ENCODE measurements at places on chromosomes 13 and 19. TPM values are rescaled to one million over a fixed set of nuclear protein-coding genes. Genes with fewer than 3 reads are reported as not detected.
A peak's percentile ranks its signal among the peaks of the same experiment; 100 is the strongest.

The TPTE2 gene
- not detected for total RNA-seq

The C1QTNF9 gene
- not detected for total RNA-seq

The FFAR1 gene
- not detected for total RNA-seq

The TUBB4A gene
- total RNA-seq, result not detected

The ATP13A1 gene
- total RNA-seq, result 147 TPM

The CLEC17A gene
- not detected for total RNA-seq

The ITGBL1 gene
- 100 TPM for total RNA-seq

The TJP3 gene
- not detected for total RNA-seq

The HIF3A gene
- total RNA-seq, result not detected

The GNG8 gene
- total RNA-seq, result not detected

The C19orf67 gene
- not detected for total RNA-seq

The MCEMP1 gene
- total RNA-seq, result not detected

The KCNK6 gene
- total RNA-seq, result 0.34 TPM

- DNase-seq, result no peak
- no peaks in the 10 kb centered on the region for H3K27me3 ChIP-seq
- H3K4me3 ChIP-seq, result no peak overlapping the region
- no peaks in the 10 kb centered on the region for H3K4me1 ChIP-seq
Observed at GRCh38 chr19:58010507-58010906, 7.9 kb upstream of the ZNF606 start.

- no peak for DNase-seq
- no peaks in the 10 kb centered on the region for H3K4me1 ChIP-seq
- H3K4me3 ChIP-seq, result no peak overlapping the region
- H3K27ac ChIP-seq, result no peak overlapping the region
Observed at GRCh38 chr13:102333320-102334198, 68.3 kb downstream of the FGF14 start.

DNA sequence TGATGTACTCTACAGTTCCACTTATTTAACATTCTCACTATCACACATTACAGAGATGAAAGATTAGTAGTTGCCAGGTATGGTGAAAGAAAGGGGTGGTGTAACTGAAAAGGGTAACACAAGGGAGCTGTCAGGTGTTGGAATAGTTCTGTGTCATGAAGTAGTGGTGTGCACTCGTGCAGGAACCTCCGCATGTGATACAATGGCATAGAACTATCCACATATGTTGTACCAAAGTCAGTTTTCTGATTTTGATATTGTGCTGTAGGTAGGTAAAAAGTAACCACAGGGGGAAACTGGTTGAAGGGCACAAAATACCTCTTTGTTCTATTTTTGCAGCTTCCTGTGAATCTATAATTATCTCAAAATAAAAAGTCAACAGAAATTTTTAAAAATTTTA is 24.4 kb upstream of the RPL21 start:
- no peak for DNase-seq
- no peaks in the 10 kb centered on the region for H3K36me3 ChIP-seq
- no peak overlapping the region for H3K27ac ChIP-seq
- no peak overlapping the region for H3K4me3 ChIP-seq
- H3K4me1 ChIP-seq, result no peaks in the 10 kb centered on the region
- H3K27me3 ChIP-seq, result no peaks in the 10 kb centered on the region

DNA sequence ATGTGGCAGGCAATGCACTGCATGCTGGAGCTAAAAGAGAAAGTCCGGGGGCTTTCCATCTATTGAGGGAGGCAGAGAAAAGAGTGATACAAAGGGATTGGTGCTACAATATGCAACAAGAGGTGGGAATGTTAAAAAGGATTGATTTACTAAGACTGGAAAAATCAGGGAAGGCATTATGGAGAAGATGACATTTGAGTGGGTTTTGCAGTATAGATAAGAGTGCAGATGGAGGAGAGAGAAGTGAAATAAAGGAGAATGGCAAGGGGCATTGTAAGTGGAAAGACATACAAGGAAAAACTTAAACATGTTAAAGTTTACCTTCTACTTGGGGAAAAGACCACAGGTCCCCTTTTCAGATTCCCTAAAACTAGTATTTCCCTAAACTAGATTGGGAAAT is 399.4 kb downstream of the KCNRG start:
- DNase-seq, result no peak
- H3K36me3 ChIP-seq, result no peaks in the 10 kb centered on the region
- no peaks in the 10 kb centered on the region for H3K27me3 ChIP-seq
- H3K4me3 ChIP-seq, result no peak overlapping the region

- no peaks in the 10 kb centered on the region for H3K36me3 ChIP-seq
- H3K4me3 ChIP-seq, result no peak overlapping the region
- H3K27ac ChIP-seq, result no peak overlapping the region
- no peaks in the 10 kb centered on the region for H3K27me3 ChIP-seq
Observed at GRCh38 chr13:26229080-26229615, 7.0 kb upstream of the RNF6 start.

GRCh38 chr19:58563034-58563573 is 4.7 kb upstream of the UBE2M start:
- H3K27ac ChIP-seq, result no peak overlapping the region
- peaks cover 9% of the 10 kb centered on the region for H3K4me1 ChIP-seq
- DNase-seq, result no peak
- no peak overlapping the region for H3K4me3 ChIP-seq
- peaks cover 14% of the 10 kb centered on the region for H3K36me3 ChIP-seq

- no peaks in the 10 kb centered on the region for H3K27me3 ChIP-seq
- H3K4me1 ChIP-seq, result peaks cover 60% of the 10 kb centered on the region
- H3K27ac ChIP-seq, result peak overlapping the region; percentile 82
- no peak overlapping the region for H3K4me3 ChIP-seq
- no peak for DNase-seq
Observed at GRCh38 chr19:44741258-44741731, 7.2 kb upstream of the BCL3 start.

- H3K4me1 ChIP-seq, result no peaks in the 10 kb centered on the region
- H3K27me3 ChIP-seq, result no peaks in the 10 kb centered on the region
- no peak overlapping the region for H3K4me3 ChIP-seq
- no peak for DNase-seq
Observed at GRCh38 chr13:102617697-102618350, 21.0 kb downstream of the TPP2 start.

GRCh38 chr13:76845367-76845766 is 40.8 kb downstream of the KCTD12 start:
- H3K27me3 ChIP-seq, result no peaks in the 10 kb centered on the region
- H3K4me1 ChIP-seq, result no peaks in the 10 kb centered on the region
- no peaks in the 10 kb centered on the region for H3K36me3 ChIP-seq
- DNase-seq, result no peak
- no peak overlapping the region for H3K27ac ChIP-seq

DNA sequence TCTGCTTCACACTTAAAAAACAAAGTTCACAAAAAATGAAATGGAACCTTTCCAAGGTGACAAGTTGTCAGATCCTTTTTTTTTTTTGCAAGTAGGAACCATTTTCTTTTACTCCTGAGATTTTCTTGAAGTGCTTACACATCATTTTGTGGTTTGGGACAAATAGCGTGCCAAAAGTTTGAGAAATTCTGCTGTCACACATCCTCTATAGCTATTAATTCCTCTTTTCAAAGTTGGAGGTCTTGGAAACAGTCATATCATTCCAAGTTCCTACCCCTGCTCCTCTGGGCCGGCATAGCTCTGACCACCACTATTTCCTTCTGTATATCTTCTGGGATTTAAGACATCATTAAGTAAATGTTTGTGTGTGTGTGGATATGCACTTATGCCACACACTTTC is 421.6 kb upstream of the SLC10A2 start:
- H3K4me3 ChIP-seq, result no peak overlapping the region
- H3K36me3 ChIP-seq, result no peaks in the 10 kb centered on the region
- no peak overlapping the region for H3K27ac ChIP-seq
- no peaks in the 10 kb centered on the region for H3K4me1 ChIP-seq

DNA sequence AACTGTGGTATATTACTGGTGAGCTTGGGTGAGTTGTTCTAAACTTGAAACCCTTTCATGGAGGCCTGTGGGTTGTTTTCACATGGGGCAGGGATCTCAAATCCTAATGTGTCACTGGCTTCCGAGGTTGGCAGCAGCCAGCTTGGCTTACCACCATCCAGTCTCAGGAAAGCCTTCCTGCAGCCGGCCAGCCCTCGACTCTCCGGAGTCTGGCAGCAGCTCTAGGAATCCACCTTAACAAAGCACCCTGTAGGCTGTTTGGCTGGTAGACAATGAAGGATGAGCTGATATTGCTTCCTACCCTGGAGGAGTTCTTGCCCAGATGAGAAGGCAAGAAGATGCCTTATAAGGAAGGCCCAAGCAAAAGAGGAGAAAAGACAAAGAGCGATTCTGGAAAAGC is 188.3 kb downstream of the KLF12 start:
- H3K36me3 ChIP-seq, result no peaks in the 10 kb centered on the region
- H3K4me3 ChIP-seq, result no peak overlapping the region

DNA sequence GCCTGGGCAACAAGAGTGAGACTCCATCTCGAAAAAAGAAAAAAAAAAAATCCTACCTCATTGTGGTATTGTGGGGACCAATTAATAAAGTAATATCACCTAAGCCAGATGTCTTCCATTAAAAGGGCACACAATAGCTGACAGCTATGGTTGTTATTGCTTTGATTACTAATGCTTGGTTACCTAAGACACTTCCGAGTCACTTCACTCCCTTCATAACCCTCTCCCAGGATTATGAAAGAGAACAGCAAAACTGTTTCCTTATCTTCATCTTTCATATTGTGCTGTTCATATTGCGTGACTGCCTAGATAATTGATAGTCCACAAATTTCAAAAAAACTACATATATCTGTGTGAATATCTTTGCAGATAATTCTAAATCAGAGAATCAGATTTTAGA is 10.3 kb upstream of the HSPH1 start:
- H3K4me1 ChIP-seq, result peaks cover 29% of the 10 kb centered on the region
- H3K36me3 ChIP-seq, result no peaks in the 10 kb centered on the region
- no peaks in the 10 kb centered on the region for H3K27me3 ChIP-seq
- no peak overlapping the region for H3K4me3 ChIP-seq
- H3K27ac ChIP-seq, result peak overlapping the region; percentile 79

GRCh38 chr19:30167976-30168635 is 204.1 kb upstream of the ZNF536 start:
- no peak overlapping the region for H3K27ac ChIP-seq
- no peak for DNase-seq
- H3K4me1 ChIP-seq, result no peaks in the 10 kb centered on the region
- H3K27me3 ChIP-seq, result no peaks in the 10 kb centered on the region

DNA sequence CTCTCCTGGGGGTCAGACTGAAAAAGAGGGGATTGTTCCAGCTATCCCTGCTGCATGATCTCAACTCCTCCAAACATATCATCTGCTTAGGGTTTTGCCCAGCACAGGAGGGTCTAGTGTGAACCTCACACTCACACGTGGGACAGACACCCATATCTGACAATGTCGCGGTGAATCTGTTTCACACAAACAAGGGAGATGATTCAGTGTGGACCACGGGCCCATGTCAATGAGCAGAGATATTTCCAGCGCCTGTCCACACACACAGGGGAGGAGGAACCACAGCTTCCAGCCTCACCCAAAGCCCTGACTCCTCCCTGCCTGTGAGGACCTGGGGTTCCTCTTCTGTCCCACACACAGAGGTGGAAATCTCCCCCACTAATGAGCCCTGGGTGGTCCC is 29.6 kb upstream of the KIR3DL3 start:
- H3K27me3 ChIP-seq, result no peaks in the 10 kb centered on the region
- no peak overlapping the region for H3K27ac ChIP-seq
- H3K4me3 ChIP-seq, result no peak overlapping the region
- no peaks in the 10 kb centered on the region for H3K36me3 ChIP-seq
- H3K4me1 ChIP-seq, result no peaks in the 10 kb centered on the region
- DNase-seq, result no peak

GRCh38 chr19:49549045-49549444 is 21.2 kb downstream of the RCN3 start:
- peaks cover 13% of the 10 kb centered on the region for H3K4me1 ChIP-seq
- H3K4me3 ChIP-seq, result no peak overlapping the region
- no peak for DNase-seq
- H3K27ac ChIP-seq, result no peak overlapping the region
- H3K27me3 ChIP-seq, result no peaks in the 10 kb centered on the region

DNA sequence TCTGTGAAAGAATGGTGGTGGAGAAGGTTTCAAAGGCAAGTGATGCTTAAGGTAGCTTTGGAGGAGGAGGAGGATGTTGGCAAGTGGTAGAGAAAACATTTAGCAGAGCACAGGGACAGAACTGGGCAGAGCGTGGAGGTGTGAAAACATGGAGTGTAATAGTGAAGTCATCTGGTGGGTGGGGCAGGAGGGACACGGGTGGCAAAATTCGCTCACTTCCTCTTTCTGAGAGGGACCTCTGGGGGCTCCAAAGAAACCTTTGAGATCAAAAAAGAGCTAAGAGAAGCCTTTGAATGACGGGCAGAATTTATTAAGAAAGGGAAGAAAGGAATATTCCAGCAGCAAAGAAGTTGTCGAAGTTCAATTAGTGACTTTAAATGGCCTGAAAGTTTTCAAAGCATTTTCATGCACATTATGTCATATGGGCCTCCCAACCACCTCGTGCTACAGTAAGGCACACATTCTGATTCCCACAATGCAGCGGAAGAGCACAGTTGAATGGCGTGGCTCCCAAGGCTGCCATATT is 82.8 kb downstream of the STARD13 start:
- no peak for DNase-seq
- peaks cover 29% of the 10 kb centered on the region for H3K4me1 ChIP-seq
- no peak overlapping the region for H3K4me3 ChIP-seq
- no peaks in the 10 kb centered on the region for H3K27me3 ChIP-seq
- no peak overlapping the region for H3K27ac ChIP-seq

- H3K27me3 ChIP-seq, result peaks cover 27% of the 10 kb centered on the region
- no peaks in the 10 kb centered on the region for H3K36me3 ChIP-seq
- peaks cover 16% of the 10 kb centered on the region for H3K4me1 ChIP-seq
- H3K4me3 ChIP-seq, result no peak overlapping the region
- no peak for DNase-seq
Observed at GRCh38 chr19:40512473-40513344, 45.9 kb downstream of the SPTBN4 start.

GRCh38 chr13:38933786-38934185 is 56.8 kb downstream of the STOML3 start:
- DNase-seq, result no peak
- no peak overlapping the region for H3K27ac ChIP-seq
- no peaks in the 10 kb centered on the region for H3K4me1 ChIP-seq

DNA sequence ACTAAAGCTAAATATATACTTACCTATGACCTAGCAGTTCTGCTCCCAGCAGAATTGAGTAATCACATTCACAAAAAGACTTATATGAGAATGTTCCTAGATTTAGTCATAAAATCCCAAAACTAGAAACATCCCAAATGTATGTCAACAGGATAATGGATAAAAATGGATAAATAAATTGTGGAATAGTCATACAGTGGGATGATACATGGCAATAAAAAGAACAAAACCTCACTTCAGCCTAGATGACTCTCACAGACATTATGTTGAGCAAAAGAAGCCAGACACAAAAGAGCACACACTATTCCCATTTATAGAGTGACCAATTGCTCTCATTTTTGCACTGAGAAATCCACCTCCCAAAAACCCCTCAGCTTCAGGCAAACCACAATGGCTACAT is 352.4 kb upstream of the HTR2A start:
- H3K27ac ChIP-seq, result no peak overlapping the region
- H3K4me1 ChIP-seq, result no peaks in the 10 kb centered on the region
- H3K27me3 ChIP-seq, result no peaks in the 10 kb centered on the region
- no peak overlapping the region for H3K4me3 ChIP-seq
- no peak for DNase-seq
